Epithelial cell of proximal tubule (primary cell): ENCODE measurements at places on chromosomes 2 and 18.

DNA sequence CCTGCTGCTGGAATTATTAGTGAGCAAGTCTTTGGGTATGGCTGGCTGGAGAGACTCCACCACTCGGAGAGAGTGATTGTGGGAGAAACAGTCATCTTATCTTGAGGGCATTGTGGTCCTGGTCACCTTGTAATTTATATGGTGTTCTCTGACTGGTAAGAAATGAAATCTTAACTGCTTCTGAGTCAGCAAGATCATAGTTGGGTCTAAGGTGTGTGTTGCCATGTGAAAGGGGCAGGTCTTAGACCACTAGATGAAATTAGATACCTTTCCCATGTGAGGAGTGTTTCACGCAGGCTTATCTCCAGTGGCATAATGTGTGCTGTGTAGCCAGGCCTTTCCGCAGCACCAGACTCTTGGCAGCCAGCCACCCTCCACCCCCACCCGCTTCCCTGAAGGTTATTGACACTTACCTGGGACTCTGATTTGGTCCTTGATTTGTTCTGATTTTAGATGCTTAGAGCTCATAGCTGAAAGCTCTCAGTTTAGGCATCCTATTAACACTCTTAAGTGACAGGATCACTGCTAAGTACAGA is 7.7 kb downstream of the MAPRE3 start:
- DNase-seq = no peak

DNA sequence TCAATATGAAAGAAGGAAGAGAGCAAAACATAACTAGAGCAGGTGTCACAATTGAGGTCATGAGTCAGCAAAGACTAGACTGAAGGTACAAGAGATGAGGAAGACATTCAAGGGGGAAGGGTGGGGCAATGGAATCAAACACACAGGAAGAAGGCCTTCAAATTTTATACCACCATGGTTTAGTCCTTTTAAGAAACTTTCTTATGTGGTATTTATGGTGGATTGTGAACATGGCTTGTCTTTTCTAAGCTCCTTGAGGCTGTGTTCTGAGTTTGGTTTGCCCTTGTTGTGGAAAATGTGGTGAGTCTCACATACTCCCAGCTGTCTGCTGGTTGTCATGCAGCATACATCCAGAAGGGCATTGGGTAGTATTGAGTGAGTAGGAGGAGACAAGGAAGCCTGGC is 62.1 kb downstream of the NABP1 start:
- no peak for DNase-seq

- peak; percentile 48 for DNase-seq
Observed at GRCh38 chr2:118913803-118914645, 28.0 kb upstream of the MARCO start.

- DNase-seq = no peak
Observed at GRCh38 chr18:49723648-49724180, 89.6 kb downstream of the ACAA2 start.

- no peak for DNase-seq
Observed at GRCh38 chr18:48077291-48077690, 146.8 kb upstream of the SMAD2 start.

DNA sequence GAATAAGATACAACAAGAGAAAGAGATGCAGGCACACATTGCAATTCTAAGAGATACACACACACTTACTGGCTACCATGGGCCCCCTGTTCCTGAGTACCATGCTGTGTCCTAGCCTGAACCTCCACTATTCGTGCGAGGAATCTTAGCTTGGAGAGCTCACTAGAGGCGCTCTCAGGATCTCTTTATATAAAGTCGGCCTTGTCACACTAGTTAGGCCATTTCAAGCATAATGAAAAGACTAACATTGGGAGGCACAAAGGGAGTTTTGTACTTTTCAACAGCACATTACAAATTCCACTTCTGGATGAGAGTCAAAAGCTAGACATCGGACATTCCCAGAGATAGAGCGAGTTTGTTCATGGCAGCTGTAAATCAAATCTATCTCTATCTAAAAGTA is 365.2 kb downstream of the DSEL start:
- DNase-seq = no peak

- DNase-seq = no peak
Observed at GRCh38 chr2:100104718-100105677, 37.4 kb downstream of the AFF3 start.

DNA sequence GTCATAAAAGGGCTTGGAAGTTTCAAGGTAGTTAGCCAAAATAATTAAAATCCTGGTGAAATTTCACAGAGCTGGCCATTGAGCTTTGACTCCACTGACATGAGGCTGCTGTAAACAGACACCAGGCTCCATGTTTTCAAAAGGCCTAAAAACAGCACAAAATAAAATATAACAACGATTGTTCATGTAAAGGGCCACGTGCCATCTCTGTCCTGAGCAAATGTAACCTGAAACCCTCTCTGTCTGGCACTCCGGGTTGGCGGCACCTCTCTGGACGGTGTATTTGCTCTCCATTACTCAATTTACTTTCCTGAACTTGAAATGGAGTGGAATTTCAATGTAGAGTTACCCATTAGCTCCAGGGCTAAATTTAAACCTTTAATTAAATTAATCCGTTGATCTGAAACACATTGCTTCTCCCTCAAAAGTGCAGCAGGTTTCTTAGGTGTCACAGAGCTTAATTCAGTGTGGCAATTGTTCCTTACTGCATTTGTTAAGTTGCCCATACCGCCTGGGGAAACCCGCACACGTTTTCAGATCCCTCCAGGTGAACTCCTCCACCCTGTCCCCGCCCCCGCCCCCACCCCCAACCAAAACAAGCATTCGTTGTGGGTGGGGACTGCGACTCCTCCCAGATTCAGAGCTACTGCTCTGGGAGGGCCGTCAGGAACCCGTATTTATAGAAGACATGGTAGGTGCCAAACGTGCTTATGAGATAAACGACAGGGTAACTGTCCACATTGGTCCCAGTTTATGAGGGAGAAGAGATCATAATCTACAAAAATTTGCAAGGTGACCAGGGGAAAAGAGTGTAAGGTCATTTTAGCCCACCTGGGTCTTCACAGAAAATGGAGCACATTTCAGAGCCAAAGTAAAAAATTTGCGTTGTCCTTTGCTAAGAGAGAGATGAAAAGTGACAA is 1.2 kb upstream of the CABLES1 start:
- no peak for DNase-seq

GRCh38 chr2:191836853-191837769 is 9.8 kb downstream of the CAVIN2 start:
- no peak for DNase-seq

- DNase-seq = no peak
Observed at GRCh38 chr18:926946-927345, 22.3 kb downstream of the ADCYAP1 start.

DNA sequence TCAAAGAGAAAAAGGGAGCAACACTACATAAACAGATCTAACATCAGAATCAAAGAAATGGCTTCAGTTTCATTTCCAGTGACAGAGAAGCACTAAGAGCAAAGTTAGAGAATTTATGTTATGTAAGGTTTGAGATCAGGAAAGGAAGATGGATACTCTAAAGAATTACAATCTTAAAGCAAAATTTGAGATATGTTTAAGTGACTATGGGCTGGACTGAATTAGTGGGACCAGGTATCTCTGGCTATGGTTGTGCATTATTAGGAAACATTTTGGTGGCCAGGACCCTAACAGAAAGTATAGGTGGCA is 208.2 kb downstream of the CCDC178 start:
- DNase-seq = no peak

DNA sequence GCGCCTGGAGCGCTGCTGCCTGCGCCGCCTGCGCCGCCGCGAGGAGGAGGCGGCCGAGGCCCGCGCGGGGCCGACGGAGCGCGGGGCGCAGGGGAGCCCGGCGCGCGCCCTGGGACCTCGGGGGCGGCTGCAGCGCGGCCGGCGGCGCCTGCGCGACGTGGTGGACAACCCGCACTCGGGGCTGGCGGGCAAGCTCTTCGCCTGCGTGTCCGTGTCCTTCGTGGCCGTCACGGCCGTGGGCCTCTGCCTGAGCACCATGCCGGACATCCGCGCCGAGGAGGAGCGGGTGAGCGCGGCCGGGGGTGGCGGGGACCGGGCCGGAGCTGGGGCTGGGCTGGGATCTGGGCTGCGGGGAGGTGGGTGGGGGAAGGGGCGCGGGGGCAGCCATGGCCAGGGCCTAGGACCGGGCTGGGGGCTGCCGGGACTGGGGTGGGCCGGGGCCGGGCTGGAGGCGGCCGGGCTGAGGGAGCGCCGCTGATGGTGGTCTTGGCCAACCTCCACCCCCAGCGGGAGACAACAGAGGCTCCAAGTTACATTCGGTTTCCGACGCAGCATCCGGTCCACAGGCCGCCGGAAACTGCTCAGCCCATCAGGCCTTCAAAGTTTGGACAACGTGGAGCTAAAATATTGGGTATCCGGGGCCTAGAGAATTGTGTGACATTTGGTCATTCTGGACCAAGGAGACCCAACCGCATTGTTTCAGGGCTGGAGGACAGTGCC is 66.4 kb downstream of the KCNG2 start:
- no peak for DNase-seq

DNA sequence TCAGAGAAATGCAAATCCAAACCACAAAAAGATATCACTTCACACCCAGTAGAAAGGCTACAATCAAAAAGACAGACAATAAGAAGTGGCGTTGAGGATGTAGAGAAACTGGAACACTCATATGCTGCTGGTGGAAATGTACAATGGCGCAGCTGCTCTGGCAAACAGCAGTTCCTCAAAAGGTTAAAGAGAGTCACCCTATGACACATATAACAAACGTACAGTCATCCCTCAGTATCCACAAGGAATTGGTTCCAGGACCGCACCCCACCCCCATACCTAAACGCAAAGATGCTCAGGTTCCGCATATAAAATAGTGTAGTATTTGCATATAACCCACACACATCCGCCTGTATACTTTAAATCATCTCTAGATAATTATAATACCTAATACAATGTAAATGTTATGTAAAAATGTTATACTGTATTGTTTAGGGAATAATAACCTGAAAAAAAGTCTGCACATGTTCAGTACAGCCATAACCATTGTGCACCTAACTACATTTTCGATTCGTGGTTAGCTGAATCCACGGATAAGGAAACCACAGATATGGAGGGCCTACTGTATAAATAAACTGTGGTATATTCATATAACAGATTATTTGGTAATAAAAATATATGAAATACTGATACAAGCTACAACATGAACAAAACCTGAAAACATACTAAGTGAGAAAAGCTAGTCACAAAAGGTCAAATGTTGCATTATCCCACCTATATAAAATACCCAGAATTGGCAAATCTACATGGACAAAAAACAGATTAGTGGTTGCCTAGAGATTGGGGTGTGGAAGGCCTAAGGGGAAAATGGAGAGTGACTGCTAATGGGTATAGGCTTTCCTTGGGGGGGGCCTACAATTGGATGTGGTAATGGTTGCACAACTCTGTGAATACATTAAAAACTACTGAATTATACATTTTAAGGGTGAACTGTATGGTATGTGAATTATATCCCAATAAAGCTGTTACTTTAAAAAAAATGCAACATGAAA is 37.5 kb downstream of the UXS1 start:
- DNase-seq = no peak

- DNase-seq = no peak
Observed at GRCh38 chr18:35080058-35080457, 38.8 kb downstream of the MAPRE2 start.

DNA sequence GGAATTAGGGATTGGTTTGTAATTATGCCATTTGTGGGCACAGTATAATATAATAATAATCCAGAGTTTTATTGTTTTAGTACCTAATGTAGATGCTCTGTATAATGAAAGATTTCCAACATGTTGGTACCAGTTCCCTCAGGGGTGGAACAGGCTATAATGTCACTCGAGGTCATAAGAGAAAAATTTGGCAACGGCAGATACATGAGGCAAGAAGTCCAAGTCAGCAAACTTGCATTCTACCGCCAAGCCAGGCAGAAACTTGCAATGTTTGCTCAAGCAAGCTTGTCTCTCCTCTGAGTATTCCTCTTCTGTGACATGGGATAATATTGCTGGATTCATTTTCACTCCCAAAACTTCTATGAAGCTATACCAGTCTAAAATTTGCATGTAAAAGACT is 520.0 kb upstream of the SALL3 start:
- no peak for DNase-seq

DNA sequence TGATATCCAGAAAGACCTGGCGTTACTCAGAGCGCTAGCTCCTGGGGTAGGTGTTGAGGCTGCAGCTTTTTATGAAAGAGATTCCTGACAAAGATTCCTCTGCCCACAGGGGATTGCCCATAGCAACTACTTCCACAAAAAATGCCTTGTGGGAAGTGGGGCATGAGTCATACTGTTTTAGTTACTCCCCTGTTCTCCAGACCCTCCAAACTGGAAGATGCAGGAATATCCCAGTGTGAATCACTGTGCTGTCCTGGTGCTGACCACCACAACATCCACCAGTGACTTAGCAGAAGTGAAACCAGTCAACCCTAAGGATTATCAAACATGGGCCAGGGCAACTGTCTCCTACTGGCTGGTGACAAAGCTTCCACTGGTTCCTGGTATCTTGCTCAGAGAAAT is 61.8 kb downstream of the CDH2 start:
- DNase-seq = peak; percentile 96
